ENCODE measurements at places on chromosomes 5 and 9.

- no peak for DNase-seq
These were observed 8.0 kb downstream of the DBH start for GRCh38 chr9:133643978-133644760.

DNA sequence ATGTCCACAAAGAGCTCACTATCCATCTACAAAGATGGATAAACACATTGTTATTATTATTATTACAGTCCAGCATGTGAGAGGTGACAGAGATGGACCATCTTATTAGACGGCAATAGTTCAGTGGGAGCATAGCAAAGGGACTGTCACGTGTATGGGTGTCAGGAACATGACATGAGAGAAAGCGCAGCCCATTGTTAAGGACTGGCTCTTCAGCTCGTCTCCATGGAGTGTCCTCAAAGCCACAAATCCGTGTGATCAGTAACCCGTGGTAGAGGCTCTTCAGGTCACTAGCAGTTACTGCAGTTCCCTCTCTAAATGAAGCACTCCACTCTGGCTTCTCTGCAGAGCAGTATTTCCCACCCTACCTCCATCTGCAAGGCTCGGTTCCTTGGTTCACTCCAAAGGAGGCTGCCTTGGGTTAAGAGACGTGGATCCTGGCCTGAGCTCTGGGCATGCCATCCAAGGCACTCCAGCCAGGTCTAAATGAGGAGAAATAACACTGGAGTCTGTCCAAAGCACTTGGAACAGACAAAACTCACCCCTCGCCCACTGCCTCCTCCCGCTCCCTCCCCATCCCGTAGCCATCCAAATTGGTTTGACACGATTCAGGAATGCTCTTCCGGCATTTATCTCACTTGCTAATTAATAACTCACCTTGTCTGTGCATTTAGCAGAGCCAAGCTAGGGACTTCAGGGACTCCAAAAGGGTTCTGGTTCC, 122.3 kb upstream of the WWC1 start:
- no peak for DNase-seq

DNA sequence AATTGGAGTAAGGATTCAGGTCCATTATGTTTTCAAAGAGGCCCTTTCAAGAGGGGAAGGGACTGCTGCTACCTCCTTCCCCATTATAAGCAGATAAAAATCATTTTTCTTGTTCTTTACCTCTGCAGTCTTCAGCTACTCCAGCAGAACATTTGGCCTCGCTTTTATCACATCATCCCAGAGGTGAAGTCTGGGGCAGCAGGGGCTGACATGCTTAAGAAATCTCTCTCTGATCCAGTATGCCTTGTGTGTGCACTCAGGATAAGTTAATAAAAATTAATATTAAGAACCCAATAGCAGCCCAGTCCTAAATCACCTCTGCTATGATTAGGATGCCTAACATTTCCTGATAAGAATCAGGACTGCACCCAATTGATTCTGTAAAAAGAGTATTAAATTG, 306.9 kb upstream of the NREP start:
- no peak for DNase-seq

DNA sequence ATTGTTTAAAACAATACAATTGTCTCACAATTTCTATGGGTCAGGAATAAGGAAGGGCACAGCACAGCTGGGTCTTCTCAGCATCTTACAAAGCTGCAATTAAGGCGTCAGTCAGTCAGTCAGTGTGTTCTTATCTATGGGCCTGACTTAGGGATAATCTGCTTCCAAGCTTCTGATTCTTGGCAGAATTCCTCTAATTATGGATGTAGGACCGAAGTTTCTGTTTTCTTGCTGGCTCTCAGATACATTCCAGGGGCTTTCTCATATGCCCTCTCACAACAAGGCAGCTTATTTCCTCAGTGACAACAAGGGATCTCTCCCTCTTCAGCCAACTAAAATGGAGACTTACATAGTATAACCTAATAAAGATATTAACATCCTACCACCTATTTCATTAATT, 1925.3 kb upstream of the ACO1 start:
- DNase-seq = no peak

DNA sequence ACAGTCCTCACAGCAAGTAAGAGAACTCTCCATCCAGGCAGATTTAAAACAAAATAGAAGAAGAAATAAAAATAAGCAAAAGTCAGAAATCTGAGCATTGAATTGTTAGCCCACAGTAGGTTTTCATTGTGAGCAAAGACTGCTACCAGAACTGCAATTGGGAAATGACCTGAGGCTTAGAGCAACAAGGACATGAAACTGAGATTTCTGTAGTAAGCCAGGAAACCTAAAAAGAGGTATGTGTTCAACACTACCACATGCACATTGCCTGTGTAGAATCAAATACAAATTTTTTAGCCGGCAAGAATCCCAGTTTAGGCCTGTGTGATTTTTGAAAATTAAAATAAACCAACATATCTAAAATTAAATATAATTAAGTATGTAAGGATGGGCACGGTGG, 928.4 kb upstream of the WWC1 start:
- DNase-seq = no peak

- no peak for DNase-seq
These were observed 20.1 kb upstream of the APC start for GRCh38 chr5:112717506-112718082.

DNA sequence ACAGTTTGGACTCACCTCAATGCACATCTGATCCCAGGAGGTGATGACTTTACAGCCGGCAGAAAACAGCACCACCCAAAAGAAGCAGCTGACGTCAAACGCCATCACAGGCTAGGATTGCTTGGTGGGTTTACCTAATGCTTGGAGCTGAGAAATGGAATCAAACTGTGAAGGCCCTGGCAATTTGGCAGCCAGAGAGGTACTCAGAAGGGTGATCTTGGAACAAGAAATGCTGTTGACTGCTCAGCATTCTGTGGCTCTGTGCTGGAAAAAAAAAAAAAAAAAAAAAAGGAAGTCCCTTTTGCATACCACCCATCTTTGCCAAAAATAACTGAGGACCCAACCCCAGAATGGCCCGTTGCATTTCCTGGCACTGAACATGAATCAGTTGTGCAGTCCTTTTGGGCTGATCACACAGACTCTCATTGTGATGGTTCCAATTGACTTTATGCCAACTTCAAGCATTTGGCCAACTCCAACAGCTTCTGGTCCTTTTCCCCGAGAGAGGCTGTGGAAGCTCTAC, at the start of gene CD180:
Gene CD180 (minus strand): TSS at position 263 of the 523 bp plus-strand sequence. CDS start 158 bp downstream, at position 105.
- DNase-seq = no peak
